Spleen (tissue), 13 donors: ENCODE measurements at places on chromosomes 2 and 18. TPM values are rescaled to one million over a fixed set of nuclear protein-coding genes. Genes with fewer than 3 reads are reported as not detected.

DNA sequence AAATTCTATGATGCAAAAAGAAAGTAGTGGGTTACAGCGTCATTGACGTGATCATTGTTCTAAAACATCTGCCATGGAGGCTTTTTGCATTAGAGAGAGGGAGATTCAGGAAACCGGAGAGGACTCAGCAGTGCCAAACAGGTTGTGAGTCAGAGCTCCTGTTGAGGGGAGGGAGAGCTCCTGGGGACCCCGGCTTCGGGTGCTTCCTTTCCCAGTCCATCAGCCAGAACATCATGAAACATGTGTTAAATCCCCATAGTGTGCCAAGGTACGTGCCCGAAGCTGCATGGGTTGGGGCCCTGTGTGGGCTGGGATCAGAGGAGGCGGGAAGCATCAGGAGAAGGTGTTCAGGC lies 791 bp upstream of the CYRIA start:
- no peak for DNase-seq

DNA sequence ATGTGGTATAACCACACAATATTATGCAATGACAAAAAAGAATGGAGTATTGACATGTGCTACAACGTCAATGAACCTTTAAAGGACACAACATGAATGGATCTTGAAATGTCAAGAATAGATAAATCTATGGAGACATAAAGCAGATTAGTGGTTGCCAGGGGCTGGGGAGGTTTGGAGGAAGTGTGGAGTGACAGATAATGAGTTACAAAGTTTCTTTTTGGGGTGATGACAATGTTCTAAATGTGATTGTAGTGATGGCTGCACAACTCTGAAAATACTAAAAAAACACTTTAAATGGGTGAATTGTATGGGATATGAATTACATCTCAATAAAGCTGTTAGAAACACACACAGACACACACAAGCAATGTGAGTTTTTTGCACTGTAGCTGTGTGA lies 37.4 kb upstream of the C1D start:
- no peak for DNase-seq

DNA sequence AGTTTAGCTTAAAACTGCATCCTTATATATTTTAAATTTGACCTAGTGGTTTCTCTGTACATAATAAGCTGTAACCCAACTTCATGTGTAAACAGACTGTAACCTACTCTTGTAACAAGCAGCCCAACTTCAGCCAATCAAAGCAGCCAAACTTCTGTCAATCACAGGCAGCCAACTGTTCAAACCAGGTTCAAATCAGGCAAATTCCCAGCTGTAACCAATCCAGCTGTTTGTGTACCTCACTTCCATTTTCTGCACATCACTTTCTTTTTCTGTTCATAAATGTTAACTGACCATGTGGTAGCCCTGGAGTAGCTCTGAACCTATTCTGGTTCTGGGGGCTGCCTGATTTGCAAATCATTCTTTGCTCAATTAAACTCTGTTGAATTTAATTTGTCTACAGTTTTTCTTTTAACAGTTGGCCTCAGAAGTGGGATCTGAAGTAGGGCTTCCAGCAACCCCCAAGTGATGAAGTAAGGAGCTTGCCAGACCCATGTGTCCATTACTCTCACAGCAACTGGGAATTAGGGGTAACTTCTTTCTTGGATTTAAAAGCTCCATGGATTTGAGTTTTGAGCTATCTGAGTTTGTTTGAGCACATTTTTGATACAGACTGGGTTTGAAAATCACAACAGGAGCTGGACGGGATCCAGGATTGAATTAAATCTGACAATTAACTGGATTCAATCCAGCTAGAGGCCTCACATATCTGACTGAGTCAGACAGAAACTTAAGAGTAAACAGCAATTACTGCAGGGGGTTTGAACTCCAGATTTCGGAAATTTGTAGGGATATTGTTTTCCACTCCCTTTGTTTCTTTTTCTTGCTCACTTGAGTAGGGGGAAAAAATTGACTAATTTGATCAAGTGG lies 1569.7 kb upstream of the SLC39A10 start:
- DNase-seq, result no peak

The GAREM2 gene
- 2.0 TPM for total RNA-seq

The LAPTM4A gene
- total RNA-seq, result 122 TPM

The CNTNAP5 gene
- total RNA-seq, result not detected
